HS-5 (cell line): ENCODE measurements at places on chromosomes 16 and 17.
A peak's percentile ranks its signal among the peaks of the same experiment; 100 is the strongest.

DNA sequence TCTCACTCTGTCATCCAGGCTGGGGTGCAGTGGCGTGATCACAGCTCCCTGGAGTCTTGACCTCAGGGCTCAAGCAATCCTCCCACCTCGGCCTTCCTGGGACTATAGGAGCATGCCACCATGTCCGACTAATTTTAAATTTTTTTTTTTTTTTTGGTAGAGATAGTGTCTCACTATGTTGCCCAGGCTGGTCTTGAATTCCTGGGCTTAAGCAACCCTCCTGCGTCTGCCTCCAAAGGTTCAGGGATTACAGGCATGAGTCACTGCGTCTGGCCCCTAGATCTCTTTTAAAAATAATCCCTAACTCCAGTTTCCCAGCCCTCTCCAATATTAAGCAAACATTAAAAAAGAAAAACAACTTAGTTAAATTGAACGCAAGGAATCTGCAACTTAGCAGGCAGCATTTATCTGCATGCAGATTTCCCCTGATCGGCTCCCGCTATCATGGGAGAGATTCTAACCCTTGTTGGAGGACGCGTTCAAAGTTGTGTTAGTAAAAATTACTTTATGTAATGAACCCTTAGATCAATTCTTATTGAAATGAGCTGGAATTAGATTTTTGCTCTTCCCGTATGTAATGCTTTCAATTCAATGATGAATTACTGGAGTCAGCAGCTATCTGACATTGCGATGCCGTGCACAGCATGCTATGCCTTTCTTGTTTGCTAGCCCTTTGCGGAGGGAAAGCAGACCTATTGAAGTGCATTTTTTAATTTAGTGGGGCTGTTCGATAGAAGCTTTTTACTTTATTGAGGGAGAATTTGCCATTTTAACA is 171.7 kb downstream of the HAPSTR1 start:
- DNase-seq: no peak

DNA sequence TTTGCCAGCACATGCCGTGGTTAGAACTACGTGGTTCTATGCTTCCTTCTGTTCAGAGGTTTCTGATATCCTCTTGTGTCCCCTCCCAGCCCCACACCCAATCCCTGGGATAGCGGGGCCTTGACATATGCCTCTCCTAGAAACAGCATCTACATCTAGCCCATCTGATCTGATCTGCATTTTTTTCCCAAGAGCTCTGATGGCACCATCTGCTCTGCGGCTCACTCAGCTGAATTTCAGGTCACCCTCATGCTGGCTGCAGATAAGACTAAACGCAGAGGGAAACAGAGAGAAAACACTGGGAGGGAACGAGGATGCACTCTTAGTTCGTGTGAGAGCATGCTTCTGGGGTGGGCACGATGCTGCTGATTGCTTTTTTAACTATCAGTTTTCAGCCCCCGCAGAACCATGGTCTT is 10.7 kb downstream of the WIPI1 start:
- DNase-seq: no peak

- no peak for DNase-seq
Measured at GRCh38 chr16:83791916-83792315, 15.9 kb upstream of the HSBP1 start.

GRCh38 chr17:296906-297690 is 55.5 kb downstream of the RPH3AL start:
- DNase-seq: no peak

- DNase-seq: no peak
Measured at GRCh38 chr16:54165174-54165911, 121.2 kb downstream of the IRX3 start.

DNA sequence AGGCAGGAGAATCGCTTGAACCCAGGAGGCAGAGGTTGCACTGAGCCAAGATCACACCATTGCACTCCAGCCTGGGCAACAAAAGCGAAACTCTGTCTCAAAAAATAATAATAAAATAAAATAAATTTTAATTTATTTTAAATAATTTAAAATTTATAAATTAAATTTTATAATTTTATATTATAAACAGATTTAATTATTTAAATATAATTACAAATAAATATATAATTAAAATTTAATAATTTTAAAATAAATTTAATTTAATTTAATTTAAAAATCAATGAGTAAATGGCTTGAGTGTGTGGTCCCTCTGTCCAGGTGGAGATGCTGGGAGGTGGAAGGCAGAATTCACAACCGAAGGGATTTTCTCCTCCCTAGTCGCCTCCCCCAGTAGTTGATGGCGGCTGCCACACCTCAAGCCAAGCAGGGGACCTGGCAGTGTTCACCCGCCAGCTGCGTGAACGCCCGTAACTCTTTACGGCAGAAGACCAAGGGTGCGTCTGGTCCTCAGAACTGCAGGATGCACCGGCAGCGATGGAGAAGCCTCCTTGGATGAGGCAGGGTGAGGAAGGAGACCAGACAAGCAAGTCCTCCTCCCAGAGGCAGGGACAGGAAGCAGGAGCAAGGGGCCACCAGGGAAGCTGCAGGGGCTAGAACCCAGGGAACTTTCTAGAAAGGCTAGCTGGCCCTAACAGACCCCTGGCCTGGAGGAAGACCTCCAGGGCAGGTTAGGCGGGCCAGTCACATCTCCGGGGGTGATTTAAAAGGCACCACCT is 22.9 kb upstream of the KRT17 start:
- no peak for DNase-seq

- DNase-seq: no peak
Measured at GRCh38 chr16:4800290-4801041, 2.0 kb downstream of the ROGDI start.

DNA sequence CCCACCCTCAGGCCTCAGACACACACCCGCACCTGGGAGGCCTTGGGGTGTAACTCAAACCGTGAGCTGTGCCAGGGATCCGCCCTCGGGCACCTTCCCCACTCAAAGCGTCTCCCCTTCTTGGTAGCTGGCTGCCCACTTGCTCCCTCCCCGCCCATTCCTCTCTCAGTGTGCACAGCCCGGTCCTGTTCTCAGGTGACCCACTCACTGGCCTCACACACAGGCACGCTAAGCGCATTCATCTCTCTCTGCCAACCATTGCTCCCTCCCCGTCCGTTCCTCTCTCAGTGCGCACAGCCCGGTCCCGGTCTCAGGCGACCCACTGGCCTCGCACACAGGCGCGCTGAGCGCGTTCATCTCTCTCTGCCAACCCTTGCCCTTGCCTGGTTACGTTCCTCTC is 20.8 kb downstream of the WDR45B start:
- no peak for DNase-seq

DNA sequence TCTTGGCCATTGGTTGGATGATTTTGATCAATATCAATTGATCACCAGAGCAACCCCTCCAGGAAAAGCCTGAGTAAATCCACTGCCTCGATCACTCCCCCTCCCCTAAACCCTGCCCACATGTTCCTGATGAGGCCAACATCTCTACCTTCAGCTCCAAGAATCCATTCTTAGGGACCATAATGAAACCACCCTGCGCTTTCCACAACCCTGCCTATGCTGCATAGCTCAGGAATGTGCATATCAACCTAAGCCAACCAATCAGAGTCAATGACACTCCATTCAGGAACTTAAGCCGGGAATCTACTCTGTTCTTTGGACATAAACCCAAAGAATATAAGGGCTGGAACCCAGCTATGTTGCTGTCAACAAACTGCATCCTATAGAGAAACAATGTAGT is 86.3 kb downstream of the MYH11 start:
- DNase-seq: no peak

DNA sequence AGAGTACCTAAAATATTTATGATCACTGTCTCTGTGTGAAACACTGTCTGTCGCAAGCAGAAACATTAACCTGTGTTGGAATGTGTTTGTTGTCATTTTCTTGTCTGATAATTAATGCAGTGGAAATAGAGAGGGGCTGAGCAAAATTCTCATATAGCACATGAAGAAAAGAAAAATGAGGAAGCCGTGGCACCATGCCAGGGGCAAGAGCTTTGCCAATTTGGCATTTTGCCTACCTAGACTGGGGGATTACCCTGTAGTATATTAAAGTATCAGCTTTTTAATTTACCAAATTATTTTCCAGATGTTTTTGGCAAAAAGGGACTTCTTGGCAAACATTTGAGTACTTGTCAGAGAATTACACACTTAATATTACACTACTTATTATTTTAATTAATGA is 1326.6 kb upstream of the GOT2 start:
- no peak for DNase-seq

- no peak for DNase-seq
Measured at GRCh38 chr17:63652106-63652505, 29.9 kb downstream of the MAP3K3 start.

DNA sequence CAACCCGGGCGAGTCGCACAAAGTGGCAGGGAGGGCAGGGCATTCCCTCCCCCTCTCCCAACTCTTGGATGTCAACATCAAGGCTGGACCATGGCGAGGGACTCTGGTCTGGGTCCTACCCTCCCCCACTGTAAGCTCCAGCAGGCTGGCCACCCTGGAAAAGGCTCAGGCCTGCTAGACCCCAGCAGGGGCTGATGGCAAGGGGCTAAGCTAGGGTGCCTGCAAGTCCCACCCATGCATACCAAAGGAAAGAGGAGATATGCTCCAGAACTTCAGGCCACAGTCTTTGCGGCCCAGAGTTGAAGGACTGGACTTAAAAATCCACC is 19.9 kb downstream of the ST3GAL2 start:
- no peak for DNase-seq

- peak; percentile 52 for DNase-seq
Measured at GRCh38 chr16:70476272-70477020, 22.1 kb downstream of the FCSK start.

DNA sequence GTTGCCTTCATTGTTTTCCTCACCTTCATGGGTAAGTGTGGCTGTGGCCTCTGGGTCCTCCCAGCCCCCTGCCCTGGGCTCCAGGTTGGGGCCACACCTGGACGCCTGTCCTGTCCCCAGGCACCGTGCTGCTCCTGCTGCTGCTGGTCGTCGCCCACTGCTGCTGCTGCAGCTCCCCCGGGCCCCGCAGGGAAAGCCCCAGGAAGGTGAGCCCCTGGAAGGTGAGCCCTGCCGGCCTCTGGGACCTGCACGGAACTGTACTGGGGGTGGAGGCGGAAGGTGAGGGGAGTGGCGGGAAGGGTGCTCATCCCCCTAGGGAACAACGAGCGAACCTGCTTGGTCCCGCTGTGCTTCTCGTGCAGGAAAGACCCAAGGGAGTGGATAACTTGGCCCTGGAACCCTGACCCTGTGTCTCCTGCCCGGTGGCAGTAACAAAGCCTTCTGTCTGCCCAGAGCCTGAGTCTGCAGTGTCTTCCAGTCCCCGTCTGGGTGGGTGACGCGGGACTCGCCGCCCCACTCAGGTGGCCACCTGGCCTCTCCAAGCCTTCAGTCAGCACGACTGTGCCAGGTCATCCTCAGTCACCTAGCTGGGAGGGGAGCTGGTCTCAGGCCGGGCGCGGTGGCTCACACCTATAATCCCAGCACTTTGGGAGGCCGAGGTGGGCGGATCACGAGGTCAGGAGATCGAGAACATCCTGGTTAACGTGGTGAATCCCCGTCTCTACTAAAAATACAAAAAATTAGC is 831 bp downstream of the SMIM22 start:
- no peak for DNase-seq

GRCh38 chr17:1928976-1929375 is 96.2 kb downstream of the RTN4RL1 start:
- DNase-seq: no peak

GRCh38 chr17:48213797-48214196 is 106.2 kb downstream of the SNX11 start:
- no peak for DNase-seq

DNA sequence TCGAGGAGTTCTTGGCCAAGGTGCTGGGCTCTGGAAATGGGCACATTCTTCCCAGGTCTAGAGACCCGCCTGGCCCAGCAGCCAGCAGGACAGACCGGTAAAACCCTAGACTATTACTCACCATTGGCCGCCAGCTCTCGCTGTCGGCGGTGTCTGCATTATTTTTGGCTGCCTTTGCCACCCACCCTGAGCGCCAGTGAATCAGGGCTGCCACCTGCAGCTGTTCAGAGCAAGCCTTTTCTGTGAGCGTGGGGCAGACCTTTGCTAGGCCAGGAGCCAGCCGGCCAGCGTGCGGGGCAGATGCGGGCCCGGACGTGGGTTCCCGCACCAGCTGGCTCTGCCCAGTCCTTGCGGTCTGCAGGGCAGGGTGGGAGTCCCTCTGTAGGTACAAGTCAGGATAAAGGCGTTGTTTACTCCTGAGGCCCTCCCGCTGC is 15.8 kb upstream of the CLEC18A start:
- no peak for DNase-seq

GRCh38 chr17:66114609-66115008 is 77.3 kb downstream of the CEP112 start:
- DNase-seq: no peak

DNA sequence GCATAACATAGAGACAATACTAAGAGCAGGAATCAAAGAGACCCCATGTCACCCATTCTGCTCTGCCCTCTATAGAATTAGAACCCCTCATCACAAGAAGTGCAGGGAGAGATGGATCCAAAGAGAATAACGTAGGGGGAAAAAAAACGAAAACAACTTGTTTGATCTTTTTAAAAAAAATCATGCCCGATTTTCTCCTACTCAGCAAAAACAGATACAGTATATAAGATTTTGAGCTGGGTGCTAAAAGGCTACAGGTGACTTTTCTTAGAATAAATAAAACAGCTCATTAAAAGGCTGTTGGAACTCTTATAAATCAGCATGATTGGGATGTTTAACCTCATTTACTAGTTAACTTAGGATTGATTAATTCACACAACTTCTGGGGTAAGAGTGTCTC is 17.4 kb downstream of the UBN1 start:
- DNase-seq: no peak

GRCh38 chr16:57700781-57701551 is 6.4 kb downstream of the DRC7 start:
- no peak for DNase-seq

DNA sequence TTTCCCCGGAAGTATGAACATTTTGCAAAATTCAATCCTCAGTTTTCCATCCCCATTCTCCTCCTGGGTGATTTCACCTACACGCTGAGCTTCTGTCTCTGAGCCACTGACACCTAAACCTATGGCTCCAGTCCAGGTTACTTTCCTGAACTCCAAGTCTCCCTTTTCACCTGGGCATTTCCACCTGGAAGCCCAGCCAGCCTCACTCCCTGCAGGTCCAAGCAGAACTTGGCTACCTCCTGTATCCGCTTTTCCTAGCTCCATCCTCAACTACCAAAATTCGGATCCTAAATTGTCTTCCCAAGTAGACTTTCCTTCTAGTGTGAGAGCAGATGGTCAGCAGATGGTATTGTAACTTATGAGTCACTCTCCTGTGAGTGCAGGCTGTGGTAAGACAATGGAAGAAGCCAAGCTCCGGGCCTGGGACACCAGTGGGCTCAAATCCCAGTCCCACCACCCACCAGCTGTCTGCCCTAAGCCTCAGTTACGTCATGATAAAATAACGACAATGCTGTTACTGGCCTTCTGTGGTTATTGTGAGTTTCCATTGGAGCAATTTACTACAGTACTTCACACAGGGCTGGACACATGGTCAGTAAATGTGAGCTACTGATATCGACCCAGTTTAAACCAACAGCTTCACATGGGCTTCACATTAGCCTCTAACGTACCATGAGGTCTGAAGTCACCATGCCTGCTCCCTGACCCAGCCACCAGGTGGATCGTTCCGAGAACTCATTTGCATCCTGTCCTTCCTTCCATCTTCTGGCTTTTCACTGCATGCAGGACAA is 33.3 kb downstream of the PECAM1 start:
- DNase-seq: peak; percentile 97
